ENCODE measurements at places on chromosomes 3 and 15.

DNA sequence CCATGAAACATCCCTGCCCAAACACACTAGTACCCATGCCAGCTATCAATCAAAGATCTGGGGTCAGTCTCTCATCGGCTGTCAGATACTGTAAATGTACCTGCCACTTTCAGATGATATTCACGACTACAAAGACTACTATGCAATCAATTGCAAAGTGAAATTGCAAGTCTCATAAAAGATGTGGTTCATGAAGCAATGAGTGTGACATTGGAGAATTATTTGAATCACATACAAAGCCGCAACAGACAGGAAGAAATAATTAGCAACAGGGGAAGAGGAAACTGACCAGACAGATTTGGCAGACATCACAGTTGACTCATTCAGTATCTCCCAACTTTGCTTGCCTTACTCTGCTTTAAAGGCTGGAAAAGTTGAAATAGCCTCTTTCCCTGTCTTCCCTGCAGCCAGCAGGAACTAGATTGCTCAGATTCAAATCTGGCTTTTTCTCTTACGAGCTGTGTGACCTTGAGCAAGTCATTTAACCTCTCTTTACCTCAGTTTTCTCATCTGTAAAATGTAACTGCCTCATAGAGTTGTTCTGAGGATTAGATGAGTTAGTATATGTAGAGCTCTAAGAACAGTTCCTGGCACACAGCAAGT lies 95.7 kb upstream of the C3orf80 start:
- no peak for DNase-seq

DNA sequence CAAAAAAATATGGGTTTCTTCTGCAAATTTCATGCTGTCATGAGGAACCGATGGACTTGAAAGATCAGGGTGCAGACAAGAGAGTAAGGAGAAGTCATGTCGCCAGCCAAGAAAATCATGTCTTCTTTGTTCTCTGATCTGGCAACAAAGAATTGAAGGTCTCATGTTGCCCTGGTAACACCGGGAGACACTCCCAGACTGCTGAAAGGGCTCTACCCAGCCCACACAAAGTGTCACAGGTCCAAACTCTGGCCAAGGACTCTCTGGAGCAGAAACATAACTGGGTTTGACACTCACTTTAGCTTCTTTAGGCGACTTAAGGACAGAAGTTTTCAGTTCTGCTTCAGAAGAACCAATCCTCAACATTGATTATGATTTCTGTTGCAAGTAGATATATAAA lies 42.9 kb downstream of the SIDT1 start:
- DNase-seq, result no peak

DNA sequence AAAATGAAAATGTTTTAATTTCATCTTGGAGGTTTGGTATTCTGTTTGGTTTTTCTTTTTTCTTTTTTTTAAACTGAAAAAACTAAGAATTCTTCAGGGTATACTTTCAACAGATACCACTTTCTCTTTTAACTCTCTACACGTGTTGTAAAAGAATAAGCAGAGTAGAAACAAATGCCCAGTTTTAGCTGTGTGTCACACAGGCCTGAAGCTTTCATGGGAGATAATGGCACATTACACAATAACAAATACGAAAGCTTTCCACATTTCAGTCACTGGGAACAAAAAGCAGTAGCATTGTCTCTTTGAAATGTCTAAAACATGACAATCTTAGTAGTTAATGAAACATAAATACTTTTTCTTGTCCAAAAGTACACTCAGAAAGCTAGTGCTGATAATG lies 818.5 kb downstream of the TBL1XR1 start:
- no peak for DNase-seq

DNA sequence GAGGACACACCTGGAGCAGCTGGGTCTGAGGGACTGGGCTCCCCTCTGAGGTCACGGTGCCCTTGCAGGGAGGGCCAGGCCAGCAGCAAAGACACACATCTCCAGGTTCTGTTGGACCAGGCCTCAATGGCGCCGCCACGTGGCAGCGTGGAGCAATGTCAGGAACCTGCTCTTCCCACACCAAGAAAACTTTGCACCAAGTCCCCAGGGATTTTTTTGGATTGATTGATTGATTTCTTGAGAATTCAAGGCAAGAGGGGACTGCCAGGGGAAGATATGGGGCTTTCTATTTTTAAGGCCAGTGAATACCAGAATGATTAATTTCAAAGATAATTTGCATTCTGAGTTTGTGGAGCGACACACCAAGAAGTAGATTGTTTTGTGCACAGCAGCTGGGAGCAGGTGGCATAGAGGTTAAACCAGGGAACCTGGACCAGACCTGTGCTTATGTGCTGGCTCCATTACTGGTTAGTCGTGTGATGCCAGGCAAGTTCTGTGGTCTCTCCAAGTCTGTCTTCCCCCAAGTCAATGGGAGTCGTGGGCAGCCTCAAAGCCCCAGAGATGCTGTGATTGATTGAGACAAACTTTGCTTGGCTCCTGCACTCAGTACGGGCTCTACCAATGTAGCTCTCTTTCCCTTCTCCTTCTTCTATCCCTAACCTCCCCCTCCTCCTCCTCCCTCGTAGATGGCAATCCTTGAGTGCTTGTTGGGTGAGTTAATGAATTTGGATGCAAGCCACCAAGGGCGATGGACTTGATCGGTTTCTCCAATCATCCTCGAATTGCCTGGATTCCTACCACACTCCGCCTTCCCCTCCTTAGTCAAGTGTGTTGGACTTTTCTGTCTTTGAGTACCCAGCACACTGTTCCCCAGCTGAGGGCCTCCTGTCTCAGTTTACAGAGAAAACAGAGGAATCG lies 96.2 kb upstream of the TRPM1 start:
- peak; percentile 56 for DNase-seq

GRCh38 chr15:101126618-101127505 lies 125.0 kb downstream of the CHSY1 start:
- peak; percentile 46 for DNase-seq

- DNase-seq, result no peak
Measured at GRCh38 chr3:138768125-138768524, 66.6 kb downstream of the PIK3CB start.

DNA sequence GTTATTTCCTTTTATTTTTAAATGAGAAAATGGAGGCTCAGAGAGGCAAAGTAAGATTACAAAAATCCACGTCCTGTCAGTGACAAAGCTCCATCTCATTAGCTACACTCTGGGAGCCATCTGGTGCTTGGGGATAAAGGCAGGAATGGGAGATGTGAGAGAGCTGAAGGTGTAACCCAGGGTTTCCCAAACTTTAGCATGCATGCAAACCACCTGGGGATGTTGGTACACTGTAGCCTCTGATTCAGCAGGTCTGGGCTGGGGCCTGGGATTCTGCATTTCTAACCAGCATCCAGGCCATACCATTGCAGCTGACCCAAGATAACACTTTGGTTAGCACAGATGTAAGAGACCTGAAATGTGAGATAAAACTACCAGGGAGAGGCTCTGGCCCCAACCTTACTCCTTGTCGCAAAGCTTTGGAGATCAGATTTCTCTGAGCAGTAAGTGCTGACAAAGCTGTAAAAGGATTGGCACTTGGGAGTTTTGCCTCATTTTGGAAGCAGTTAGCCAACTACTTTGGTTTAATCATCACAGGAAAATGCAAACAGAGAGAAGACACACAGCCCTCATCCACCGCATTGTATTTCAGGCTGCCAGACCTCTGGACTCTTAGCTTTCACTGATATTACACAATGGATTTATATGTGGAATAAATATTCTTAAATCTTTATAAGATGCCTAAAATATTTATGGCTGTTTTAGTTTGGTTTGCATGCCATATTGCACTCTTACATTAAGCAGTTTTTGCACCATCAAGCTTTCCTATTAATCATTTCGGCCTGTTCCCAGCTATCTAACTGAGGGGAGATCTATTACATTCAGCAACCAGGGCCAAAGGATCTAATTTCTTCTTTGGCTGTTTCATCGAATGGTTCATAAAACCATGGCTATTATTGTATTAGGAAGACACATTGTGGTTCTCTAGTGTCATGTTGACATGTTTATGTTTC lies 263.0 kb downstream of the EBLN2 start:
- no peak for DNase-seq

DNA sequence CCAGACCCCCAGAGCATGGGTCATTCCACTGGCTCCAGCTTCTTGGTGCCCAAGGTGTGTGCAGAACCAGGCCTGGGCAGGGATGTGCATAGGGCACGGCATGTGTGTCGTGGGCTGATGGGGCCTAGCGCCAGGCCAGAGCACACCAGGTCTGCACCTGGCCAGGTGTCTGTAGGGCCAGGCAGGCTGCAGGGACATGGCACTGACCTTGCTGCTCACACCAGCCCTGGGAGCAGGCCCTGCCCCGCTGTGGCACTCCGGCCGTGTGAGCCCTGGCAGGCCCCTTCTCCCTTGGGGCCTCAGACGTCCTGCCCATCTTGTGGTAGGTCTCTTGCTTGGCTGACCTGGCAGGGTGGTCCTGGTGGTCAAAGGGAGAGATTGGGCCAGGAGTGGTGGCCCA lies 84.3 kb upstream of the RPL32 start:
- no peak for DNase-seq

DNA sequence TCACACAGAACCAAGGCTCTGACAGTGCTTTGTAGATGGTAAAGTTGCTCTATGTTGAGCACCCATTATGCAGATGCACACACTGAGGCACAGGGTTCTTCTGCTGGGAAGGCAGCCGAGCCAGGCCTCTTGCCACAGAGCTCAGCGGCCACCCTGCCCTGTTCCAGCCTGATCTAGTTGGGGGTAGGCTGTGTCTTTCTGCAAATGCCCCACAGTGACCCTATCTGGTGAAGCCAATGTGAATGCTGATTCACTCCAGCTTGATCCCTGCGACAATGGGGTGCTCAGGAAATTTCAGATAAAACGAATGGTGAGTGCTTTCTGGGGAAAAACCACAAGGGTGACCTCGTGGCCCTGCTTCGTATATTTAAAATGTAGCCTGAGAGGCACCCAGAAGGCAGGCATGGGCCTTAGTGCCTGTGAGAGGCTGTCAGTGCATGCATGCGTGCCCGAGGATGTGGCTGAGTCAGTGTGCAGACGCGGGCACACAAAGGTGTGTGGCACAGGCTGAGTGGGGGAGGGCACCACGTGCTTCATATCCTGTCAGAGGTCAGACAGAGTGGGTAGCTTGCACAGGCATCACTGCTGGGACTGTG lies 85.7 kb downstream of the ATP2B2 start:
- peak; percentile 52 for DNase-seq

DNA sequence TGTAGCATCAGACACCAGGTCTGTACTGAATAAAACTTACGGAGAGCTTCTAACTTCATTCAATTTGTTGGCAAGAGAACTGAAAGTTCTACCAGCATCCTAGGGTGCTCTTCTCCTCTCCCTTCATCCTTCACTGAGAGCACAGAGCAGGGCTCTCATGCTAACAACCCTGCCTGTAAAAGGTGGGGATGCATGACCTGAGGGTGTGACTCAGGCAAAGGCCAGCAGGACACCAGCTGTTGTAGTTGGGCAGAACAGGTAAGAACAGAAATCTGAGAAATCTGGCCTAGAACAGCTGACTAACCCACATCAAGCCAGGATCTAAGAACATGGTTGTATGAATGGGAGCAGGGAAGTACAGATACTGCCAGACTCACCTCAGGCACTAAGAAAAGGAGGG lies 64.2 kb downstream of the MYLK start:
- no peak for DNase-seq

DNA sequence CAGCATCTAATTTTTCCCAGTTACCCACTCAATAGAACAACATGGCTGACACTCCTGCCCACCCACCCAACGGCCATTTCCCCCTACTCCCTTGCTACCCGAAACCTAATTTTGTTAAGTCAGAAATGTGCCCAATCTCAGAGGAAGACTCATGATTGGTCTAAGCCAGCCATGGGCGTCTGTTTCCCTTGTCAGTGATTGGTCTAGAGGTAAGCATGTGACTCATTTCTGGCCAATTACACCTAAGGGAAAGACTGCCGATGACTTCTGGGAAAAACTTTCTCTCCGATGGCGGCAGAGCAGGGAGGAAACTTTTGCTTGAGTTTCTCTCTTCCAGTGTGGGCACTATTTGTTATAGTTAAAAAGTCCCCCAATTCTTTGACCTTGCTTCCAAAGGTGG lies 72.9 kb downstream of the RPLP1 start:
- no peak for DNase-seq

DNA sequence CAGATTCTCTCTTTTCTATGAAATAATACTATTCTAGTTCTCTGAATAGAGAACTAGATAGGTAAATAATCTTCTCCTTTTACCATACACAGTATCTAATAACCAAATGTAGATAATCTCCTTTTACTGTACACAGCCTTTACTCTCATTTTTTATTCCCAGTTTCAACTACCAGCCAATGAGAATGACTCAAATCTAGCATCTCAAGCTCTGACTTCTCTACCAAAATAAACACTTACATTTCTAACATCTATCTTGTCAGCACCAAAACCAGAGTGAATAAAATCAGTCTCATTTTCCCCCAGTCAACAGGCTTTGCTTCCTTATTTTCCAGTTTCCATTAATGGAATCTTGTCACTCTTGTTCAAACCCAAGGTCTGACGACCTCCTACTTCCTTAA lies 36.9 kb downstream of the LRRFIP2 start:
- no peak for DNase-seq

DNA sequence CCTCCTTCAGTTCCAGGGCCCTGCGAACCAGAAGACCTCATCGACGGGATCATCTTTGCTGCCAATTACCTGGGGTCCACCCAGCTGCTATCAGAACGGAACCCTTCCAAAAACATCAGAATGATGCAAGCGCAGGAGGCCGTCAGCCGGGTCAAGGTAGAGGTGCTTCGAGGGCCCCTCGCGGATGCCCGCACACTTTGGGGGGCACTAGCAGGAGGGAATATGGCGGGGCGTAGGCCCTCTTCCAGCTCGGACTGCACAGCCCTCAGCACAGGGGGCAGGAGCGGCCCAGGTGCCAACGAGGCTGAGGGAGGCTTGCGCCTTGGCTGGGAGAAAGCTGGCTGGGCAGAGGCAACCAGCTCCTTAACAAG lies 176.6 kb downstream of the NSMCE3 start:
- no peak for DNase-seq

GRCh38 chr3:186044968-186045367 lies 63.9 kb downstream of the ETV5 start:
- DNase-seq, result no peak

GRCh38 chr3:70868561-70868960 lies 556.1 kb upstream of the MDFIC2 start:
- no peak for DNase-seq

- DNase-seq, result peak; percentile 88
Measured at GRCh38 chr3:112642912-112643506, 2.1 kb upstream of the CCDC80 start.

GRCh38 chr3:61668317-61668864 lies 107.0 kb downstream of the PTPRG start:
- no peak for DNase-seq

- DNase-seq, result no peak
Measured at GRCh38 chr15:101614001-101614585, 38.1 kb downstream of the TM2D3 start.

GRCh38 chr3:138877226-138877625 lies 42.5 kb upstream of the PIK3CB start:
- no peak for DNase-seq

- DNase-seq, result no peak
Measured at GRCh38 chr3:150402217-150402616, 5.9 kb upstream of the TSC22D2 start.

GRCh38 chr3:161549261-161549660 lies 52.7 kb downstream of the OTOL1 start:
- no peak for DNase-seq

Measured in activated CD4-positive, alpha-beta memory T cell treated with anti-CD3 and anti-CD28 coated beads, Interleukin-2, amount 10 ng/mL, durations not matched to agents 7 days and 5 days (primary cell).